ENCODE measurements at places on chromosomes 4 and X.

DNA sequence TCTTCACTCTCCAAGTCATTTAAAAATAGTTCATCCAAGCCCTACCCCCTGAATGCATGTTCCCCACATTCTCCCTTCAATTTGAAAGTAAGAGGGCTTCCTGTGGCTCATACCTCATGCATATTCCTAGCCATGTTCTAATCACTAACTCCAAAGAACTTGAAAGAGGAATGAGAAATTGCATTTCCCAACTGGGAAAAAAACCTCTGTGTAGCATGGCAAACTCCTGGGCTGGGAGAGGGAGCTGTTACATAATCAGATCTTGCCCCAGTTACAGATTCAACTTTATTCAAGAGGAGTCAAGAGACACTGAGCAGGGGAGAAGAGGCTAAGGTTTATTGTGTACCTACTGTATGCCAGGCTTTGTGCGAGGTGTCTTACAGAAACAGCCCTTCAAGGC, 90.2 kb downstream of the SLC2A9 start:
- DNase-seq: no peak

GRCh38 chrX:31423609-31424189, 351.9 kb upstream of the FTHL17 start:
- DNase-seq: no peak

- peak; percentile 73 for DNase-seq
Observed at GRCh38 chrX:15674841-15675489, 10.4 kb upstream of the CLTRN start.

- no peak for DNase-seq
Observed at GRCh38 chr4:80412322-80412721, 76.8 kb downstream of the CFAP299 start.

- no peak for DNase-seq
Observed at GRCh38 chrX:120857240-120857639, 18.4 kb downstream of the CT47B1 start.

DNA sequence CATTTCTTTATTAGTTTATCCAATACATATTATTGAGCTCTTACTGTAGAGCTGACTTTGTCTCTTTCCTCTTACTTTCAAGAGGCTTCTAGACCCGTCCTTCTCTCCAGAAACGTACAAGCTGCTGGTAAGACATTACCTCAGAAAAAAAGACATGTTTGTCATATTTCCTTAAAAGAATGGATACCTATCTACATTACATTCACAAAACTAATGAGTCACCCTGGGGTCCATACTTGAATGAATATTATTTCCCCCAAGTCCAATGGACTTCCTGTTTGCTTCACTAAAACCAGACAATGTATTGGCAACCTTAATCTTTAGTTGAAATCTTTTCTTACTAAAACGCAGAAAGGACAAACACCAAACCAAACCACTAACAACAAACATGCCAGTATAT, 176.5 kb upstream of the CLNK start:
- DNase-seq: no peak

- DNase-seq: no peak
Observed at GRCh38 chr4:113008716-113009115, 40.7 kb upstream of the ANK2 start.
